ENCODE measurements at places on chromosomes 11 and 22.

- DNase-seq: no peak
These were observed 333.6 kb upstream of the NCAM1 start for GRCh38 chr11:112627588-112628045.

DNA sequence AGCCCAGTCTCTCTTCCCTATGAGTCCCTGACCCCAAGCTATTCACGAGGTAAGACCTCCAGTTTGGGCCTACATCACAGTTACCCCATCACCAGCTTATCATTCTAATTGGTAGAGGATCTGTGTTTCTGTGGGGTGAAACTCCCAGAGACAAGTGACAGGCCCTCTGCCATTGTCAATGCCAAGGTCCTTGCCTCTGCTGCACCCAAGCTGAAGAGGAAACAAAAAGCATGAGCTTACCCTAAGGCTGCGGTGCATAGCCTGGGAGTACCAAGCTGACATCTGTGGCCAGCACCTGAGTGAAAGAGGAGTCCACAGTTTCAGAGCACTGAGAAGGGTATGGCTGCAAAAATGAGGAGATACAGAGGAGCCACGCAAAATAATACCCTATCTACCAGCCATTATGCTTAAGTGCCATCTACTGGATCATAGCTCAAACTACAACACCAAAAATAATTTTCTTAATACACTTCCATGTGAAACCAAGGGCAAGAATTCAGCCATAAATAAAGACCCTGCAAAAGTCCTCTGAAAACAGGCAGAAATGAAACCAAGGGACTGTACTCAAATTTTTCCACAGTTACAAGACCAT, 62.3 kb upstream of the ANO5 start:
- DNase-seq: no peak

- DNase-seq: no peak
These were observed 33.4 kb upstream of the APOL5 start for GRCh38 chr22:35684270-35684700.

DNA sequence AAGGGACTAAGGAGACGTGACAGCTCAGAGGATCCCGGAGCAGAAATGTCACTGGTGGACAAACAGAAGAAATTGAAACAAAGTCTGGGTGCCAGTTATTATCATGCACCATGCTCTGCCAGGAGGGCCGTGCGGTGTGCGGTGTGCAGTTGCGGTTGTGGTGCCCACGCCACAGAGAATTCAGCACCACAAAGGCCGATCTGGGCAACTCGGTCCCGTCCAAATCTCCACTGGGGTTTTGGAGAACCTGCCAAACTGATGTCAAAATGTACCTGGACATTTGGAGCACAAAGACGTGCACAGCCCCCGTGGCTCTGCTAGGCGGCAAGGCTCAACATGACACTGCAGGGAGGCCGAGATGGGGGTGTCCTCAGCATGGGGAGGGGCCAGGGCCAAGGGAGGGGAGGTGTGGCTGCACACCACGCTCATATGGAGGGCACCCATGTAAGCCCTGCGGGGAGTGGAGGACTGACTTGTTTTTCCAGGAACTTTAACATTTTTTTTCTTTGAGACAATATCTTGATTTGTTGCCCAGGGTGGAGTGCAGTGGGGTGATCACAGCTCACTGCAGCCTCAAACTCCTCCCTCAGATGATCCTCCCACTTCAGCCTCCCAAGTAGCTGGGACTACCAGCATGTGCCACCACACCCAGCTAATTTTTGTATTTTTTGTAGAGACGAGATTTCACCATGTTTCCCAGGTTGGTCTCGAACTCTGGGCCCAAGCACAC, 39.4 kb downstream of the GNB1L start:
- no peak for DNase-seq

- no peak for DNase-seq
These were observed 63.0 kb downstream of the HORMAD2 start for GRCh38 chr22:30143265-30143664.

DNA sequence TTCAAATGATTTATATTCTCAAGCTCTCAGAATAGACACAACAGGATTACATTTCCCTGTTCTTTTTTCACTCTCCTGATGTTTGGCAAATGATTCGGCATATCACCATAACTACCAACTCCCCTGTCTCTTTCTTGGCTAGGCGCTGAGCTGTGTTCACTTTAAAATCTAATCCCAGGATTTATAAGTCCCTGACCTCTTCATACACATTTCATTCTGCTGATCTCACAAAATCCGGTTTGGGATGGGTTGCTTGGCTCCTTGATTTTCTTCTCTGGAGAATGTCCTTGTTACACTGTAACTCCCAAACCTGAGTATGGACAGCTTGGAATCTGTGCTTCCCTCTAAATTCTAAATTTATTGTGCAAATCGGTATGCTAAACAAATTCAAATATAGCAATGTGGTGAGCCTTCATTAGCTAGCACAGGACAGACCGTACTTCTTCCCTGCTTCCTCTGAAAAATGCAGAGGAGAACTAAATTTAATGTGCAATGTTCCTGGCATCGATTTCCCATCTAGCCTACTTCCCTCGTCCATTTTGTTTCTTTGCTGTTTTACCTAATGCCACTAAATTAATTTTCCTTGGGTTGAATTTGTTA, 858.5 kb upstream of the FAT3 start:
- DNase-seq: no peak

DNA sequence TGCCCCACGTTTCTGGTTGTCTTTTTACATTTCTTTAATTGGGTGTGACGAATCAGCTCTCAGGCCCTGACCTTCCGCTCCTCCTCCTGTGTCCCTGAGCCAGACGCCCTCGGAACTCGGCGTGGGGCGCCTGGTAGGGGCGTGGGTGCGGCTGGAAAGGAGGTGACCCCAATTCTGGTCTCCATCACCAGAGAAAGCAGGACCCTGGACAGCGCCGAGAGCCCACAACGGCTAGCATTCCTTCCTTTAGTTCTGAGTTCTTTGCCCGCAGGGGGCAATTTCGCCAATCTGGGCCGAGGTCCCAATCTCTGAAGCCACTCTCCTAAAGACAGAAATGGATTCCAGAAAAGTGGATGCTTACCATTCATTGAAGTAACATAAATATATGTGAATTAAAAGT, 11.7 kb upstream of the RBMXL2 start:
- no peak for DNase-seq

Data from stimulated activated CD4-positive, alpha-beta T cell treated with anti-CD3 and anti-CD28 coated beads, Interleukin-4, amount 100 ng/mL, for 4 hours (primary cell).